CD4-positive, alpha-beta T cell treated with Interleukin-4 for 4 hours (primary cell): ENCODE measurements at places on chromosomes 13 and 19.
A peak's percentile ranks its signal among the peaks of the same experiment; 100 is the strongest.

- no peak for DNase-seq
These were observed 126.4 kb downstream of the SPRY2 start for GRCh38 chr13:80214521-80214991.

DNA sequence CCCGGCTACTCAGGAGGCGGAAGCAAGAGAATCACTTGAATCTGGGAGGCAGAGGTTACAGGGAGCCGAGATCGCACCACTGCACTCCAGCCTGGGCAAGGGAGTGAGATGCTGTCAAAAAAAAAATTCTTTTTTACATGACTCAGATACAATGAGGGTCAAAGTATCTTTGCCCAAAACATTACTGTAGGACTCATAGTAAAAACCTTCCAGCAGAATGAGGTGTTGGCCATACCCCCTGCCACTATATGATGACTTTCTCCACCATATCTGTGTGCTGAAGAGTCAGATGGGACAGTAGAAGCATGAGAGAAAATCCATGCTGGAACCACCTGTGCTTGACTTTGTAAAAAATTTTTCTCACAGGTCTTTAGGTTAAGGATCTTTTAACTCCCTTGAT, 86.7 kb downstream of the COL4A2 start:
- no peak for DNase-seq

DNA sequence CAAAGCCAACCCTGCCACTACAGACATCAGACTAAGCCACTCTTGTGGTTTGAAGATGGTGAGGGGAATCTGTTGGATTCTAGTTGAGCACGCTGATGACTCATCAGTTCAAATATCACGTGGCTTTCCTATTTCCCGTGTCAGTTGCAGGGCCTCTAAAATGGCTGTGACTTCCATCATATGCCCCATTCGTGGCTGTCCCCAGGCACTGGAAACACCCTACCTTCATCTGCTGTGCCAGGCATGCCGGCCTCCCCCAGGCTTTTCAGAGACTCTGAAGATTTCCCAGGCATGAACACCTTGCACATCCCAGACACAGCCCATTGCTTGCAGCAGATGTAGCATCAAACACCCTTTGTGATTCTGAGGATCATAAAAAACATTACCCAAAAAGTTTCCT, 659.9 kb downstream of the UQCRFS1 start:
- no peak for DNase-seq

DNA sequence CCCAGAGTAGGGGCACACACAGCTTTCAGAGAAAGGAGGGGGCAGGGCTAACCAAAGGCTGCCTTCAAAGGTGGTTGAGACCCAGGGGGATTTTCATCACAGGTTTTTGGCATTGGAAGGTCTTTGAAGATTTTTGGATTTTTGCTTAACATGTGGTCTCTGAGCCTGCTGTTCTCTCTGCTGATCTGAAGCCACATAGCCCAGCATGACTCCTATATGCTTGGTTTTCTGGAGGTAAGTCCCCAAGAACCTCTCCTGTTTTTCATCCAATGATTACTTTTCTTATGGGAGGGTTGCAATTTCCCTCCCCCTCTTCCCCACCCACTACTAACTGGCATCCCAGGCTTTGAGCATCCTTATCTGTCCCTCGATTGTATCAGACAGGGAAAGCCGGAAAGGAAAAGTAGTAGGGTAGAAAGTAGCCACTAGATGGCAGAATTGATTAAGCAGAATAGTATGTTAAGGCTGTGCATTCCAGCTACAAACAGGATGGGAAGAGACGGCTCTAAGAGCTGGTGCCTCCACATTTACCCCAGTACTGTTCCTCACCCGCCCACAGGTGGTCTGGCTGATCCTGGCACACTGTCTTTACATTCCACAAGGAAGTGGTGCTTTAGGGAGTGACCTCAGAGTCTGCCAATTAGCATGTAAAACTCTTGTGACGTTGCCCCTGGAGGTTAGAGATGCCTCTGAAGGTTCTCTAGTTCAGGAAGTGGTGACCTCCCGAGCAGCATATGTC, 218.9 kb upstream of the EDNRB start:
- peak; percentile 25 for DNase-seq

GRCh38 chr19:31470952-31471351, 121.7 kb upstream of the TSHZ3 start:
- DNase-seq = no peak

DNA sequence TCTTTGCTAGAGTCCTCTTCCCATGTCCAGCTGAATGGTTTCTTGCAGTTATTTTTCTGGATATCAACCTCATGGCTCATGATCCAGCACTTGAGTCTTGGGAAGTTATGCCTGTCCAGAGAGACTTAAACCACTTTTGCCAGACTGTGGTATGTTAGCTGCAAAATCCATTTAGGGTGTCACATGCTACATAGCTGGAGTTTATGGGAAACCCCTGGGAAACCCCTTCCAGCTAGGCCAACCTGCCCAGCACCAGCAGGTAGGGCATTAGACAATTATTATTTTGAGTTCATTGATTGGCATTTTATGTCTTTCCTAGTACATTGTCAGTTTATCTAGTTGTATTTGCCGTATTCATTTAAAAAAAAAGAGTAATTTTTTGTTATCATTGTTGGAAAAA, 797.8 kb downstream of the EFNB2 start:
- DNase-seq = no peak

DNA sequence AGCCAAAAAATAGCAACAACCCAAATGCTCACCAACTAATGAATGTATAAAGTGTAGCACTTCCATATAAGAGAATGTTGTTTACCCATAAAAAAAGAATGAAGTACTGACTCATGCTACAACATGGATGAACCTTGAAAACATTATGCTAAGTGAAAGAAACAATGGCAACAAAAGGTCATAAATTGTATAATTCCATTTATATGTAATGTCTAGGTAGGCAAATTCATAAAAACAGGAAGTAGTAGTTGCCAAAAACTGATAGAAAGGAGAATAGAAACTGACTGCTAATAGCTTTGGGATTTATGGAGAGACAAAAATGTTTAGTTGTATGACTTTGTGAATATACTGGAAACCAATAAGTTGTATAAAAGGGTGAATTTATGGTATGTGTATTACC, 21.6 kb downstream of the MYCBP2 start:
- DNase-seq = no peak

DNA sequence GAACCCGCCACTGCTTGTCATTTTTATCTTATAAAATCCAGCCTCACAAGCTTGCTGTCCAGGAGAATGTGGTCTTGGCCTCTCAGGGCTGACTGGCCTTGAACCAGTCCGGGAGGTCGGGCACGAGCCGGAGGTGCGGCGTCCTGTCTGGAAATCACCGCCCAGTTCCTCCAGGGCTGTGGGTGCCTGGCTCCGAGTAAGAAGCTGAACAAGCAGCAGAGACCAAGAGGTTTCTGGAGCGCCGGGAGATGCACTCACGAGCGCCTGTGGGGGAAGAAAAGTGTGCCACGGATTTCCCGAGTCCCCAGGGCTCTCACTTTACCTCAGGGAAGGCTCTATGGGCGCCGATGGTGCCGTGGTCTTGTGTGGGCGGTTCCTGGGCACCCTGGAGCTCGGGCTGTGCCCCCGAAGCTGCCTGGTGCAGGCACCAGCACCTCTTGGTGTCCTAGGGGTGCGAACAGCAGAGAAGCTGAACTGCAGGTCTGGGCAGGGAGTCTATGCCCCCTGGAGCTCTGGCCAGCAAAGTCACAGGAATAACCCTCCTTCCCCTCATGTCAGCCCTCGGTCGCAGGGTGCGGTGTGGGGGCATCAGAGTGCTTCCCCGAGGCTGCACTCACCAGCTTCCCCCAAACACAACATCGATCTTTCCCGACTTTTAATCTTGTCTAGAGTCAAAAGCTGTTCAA, 50.0 kb downstream of the GAS6 start:
- no peak for DNase-seq

DNA sequence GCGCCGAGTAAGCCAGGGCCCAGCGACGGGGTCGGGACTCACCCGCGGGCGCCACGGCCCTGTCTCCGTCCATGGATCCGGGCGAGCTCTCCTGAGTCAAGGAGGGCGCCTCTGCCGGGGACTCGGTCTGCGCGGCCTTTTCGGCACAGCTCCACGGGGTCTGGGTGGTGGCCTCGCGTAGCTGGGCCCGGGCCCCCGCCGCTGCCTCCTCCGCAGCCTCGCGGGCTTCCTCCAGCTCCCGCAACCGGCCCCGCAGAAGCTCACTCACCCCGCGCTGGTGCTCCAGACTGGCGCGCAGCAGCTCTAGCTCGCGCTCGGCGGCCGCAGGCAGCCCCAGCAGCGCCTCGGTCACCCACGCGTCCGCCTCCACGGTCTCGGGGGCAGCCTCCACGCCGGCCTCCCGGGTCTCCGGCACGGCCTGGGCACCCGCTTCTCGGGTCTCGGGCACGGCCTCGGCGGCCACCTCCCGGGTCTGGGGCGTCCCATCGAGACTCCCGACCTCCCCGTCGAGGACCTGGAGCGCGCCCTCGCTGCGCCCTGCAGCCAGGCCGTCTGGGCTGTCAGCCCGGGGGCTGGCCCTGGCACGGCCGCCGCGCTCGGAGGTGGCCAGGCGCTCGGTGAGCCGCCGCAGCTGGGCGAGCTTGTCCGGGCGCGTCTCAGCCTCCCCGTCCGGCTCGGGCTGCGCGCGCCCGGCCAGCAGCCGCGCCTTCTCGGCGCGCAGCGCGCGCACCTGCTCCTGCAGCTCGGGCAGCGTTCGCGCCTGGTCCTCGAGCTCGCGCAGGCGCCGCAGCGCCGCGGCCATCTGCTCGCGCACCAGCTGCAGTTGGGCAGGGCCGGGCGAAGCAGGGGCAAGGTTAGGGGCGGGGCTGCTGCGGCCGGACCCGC, 8.4 kb downstream of the KANK3 start:
- DNase-seq = no peak

DNA sequence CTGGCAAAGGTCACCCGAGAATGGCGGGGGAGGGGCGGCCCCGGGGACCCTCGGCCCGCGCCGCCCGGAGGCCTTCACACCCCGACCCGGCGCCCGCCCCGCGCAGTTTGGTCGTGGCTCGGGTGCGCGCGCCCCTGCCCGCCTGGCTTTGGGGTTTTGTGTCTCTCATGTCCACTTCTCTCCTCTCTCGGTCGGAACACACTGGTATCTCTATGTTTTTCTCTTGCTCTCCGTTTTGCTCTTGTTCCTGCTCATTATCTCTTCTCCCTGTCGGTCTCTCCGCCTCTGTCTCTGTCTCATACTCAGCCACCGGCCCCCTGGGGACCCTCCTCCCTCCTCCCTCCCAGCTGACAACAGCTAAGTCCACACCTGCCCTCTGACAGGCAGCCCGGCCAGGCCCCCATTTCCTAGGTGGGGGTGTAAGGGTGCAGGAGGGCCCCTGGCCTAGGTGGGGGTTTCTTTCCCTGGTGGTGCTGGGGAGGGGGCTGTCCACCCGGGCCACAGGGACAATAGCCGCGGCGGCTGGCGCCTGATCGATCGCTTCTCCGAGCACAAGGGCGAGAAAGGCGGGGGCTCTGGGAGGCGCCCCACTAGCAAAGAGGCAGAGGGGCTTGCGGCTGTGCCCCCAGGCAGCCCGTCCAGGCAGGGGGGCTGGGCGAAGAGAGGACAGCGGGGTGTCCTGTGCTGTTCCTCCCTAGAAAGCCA, 2.3 kb downstream of the ONECUT3 start:
- DNase-seq = no peak

- DNase-seq = no peak
These were observed at the start of gene CD209 for GRCh38 chr19:7746903-7747884. TSS of gene CD209 (minus strand) at chr19:7747534. CDS start at chr19:7747511, 23 bp downstream.

DNA sequence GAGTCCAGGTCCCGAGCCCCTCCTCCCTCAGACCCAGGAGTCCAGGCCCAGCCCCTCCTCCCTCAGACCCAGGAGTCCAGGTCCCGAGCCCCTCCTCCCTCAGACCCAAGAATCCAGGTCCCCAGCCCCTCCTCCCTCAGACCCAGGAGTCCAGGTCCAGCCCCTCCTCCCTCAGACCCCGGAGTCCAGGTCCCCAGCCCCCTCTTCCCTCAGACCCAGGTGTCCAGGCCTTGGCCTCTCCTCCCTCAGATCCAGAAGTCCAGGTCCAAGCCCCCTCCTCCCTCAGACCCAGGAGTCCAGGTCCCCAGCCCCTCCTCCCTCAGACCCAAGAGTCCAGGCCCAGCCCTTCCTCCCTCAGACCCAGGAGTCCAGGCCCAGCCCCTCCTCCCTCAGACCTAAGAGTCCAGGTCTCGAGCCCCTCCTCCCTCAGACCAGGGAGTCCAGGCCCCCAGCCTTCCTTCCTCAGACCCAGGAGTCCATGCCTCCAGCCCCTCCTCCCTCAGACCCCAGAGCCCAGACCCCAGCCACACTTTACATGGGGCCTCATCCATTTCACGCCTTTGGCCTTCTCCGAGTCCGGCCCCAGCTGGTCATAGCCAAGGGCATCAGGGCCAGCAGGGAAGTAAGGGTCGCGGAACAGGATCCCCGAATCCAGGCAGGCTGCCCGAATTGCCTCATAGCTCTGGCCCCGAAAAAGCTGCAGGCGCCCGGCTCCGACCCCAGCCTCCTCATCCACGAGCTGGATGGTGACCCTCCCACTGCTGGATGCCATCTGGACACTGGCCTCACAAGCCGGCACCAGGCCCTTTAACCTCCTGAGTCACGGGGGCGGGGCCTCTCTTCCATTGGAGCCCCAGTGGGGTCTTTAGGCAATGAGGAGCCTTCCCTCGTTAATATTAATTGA, 628 bp downstream of the CAPN12 start:
- no peak for DNase-seq

DNA sequence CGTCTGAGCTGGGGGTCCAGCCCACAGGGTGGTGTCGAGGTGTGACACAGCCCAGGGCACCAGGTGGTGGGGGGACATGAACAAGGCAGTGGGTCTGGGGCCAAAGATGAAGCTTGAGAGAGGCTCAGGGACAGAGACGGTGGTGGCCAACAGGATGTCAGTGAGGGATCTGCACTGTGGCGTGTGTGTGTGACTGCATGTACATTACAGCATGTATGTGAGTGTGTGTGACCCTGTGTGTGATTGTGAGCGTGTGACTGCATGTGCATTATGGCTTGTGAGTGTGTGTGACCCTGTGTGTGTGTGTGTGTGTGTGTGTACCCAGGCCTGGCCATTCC, 1.6 kb downstream of the ADAMTS10 start:
- DNase-seq = no peak

GRCh38 chr13:70844391-70845108, 736.3 kb upstream of the KLHL1 start:
- DNase-seq = no peak

- no peak for DNase-seq
These were observed 373.6 kb downstream of the FGF14 start for GRCh38 chr13:102028206-102028605.

- DNase-seq = no peak
These were observed 15.8 kb downstream of the MRPS31 start for GRCh38 chr13:40755082-40755700.

DNA sequence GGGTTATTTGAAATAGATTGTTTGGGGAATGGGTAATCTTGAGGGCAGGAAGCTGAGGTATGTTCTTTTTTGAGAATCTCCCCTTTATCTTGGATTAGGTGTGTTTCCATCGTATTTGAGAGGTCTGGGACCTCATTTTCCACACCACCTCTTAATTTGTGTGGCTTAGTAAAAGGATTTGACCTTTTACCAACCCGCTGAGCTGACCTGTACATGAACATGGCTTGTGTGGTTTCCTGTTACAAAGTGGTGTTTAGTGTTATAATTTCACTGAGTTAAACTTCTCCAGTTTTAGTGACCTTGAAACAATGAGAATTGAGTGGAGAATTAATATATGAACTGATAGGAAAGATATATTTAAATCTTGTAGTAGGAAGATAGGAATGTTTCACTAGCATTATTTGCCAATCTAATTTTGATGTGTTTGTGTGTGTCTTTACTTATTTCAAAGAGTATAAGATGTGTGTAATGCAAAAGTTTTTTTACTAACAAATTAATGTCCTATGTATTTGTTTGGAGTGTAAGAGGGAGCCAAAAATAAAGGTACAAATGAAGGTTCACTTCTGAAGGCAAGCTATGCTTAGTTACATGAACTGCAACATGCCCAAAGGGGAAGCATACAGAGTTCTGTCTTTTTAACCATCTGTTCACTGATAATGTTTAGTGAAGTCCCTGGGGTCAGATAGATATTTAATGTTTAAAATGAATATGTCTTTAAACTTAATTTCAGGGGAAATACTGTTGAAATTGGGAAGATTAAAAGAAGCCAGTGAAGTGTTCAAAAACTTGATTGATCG, 17.1 kb downstream of the NAA16 start:
- DNase-seq = no peak
